Mononuclear cell (primary cell): ENCODE measurements at places on chromosomes 1 and 21. TPM values are rescaled to one million over a fixed set of nuclear protein-coding genes. Genes with fewer than 3 reads are reported as not detected.

Gene SERINC2
- 1.4 TPM for total RNA-seq

Gene CNST
- 58.8 TPM for total RNA-seq

Gene GOLT1A
- not detected for total RNA-seq

Gene FMO5
- 3.5 TPM for total RNA-seq

Gene JAM2
- under 0.01 TPM for total RNA-seq

Gene THEM4
- 16.0 TPM for total RNA-seq

Gene TSSK3
- total RNA-seq = not detected

Gene GUCA2B
- total RNA-seq = not detected

Gene LENEP
- 0.63 TPM for total RNA-seq
